Activated naive CD4-positive, alpha-beta T cell (primary cell): ENCODE measurements at places on chromosomes 4 and X.

DNA sequence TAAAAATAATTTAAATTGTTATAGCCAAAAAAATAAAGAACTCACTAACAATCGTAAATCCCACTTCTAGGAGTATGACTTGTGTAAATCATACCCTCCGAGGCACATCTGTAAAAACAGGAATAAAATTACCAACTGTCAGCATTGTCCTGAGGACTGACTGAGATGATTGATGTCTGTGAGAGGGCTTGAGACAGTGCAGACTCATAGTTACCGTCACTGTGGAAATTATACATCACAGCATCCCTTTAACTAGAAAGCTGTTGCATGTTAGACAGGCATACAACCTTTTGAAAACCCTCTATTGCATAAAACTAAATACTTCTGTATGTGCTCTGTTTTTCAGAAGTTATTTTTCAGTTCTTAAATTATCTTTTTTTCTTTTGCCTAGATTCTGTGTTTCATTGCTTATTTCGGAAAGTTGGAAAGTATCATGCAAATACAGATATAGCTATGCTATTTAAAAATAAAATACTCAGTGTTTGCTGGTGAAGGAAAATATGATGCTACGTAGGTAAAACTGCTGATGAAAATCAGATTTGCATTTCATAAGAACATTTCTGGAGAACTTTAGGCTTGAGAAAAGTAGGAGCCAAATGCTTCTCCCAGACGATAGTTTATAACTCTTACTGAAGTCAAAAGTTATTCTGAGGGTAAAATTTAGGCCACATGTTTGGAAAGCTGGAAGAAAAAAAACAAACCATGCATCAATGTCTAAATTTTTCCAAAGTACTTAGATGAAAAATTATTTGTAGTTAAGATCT lies 13.6 kb upstream of the RBPJ start:
- DNase-seq = no peak

- DNase-seq = no peak
Observed at GRCh38 chr4:68391436-68391835, 41.5 kb upstream of the YTHDC1 start.

DNA sequence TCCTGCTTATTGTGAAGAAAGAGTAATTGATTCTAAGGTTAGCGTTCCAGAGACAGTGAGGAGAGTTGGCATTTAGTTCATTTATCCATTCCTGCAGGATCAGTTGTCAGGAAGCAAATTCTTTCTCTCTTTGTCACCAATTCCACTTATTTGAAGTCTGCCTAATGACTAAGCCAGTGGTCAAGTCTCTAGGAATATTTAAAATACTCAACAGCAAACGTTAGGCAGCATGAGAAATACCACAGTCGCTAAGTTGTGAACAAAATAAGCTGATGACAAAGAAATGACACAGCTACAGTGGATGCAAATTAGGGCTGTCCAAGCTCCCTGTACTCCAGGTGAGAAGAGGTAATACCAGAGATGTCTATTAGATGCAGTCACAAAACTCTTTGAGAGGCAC lies 6.6 kb upstream of the MAGEB17 start:
- no peak for DNase-seq

GRCh38 chr4:70651864-70652506 lies 14.3 kb downstream of the JCHAIN start:
- no peak for DNase-seq

DNA sequence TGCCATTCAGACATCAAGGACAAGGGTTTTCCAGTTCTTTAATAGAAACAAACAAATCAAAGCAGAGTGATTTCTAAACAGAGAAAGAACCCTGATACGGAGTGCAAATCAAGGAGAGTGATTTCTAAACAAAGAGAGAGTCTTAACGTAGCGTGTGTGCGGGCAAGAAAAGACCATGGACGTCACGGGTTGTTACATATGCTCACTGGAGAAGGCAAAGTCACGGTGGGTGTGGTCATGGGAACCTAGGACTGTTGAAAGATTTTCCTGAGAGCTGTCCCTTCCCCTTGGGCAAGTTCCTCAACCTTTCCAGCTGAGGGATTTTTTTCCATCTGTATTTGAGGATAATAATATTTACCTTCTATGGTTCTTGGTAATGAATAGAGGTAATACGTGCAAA lies 95.0 kb upstream of the SLC34A2 start:
- no peak for DNase-seq

GRCh38 chr4:153151535-153152455 lies 52.4 kb upstream of the TRIM2 start:
- DNase-seq = no peak

- no peak for DNase-seq
Observed at GRCh38 chr4:113255628-113256027, 206.2 kb downstream of the ANK2 start.

- peak; percentile 26 for DNase-seq
Observed at GRCh38 chrX:132488819-132489577, at the start of gene MBNL3. TSS of gene MBNL3 (minus strand) at chrX:132489038. CDS start at chrX:132439611, 49,427 bp downstream.

GRCh38 chr4:14816623-14817261 lies 185.5 kb upstream of the CPEB2 start:
- DNase-seq = no peak

DNA sequence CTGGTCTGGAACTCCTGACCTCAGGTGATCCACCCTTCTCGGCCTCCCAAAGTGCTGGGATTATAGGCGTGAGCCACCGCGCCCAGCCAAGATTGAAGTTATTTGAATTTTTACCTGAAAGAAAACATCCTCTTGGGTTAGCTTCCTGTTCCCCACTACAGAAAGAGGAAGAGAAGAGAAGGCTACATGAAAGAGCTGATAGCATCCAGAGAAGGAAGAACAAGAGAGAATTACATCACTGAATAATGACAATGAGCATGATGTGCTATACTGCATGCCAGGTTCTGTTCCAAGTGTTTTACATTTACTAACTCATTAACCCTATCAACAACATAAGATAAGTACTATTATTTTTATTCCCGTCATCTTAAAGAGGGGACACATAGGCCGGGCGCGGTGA lies 11.5 kb upstream of the TBC1D1 start:
- DNase-seq = no peak

DNA sequence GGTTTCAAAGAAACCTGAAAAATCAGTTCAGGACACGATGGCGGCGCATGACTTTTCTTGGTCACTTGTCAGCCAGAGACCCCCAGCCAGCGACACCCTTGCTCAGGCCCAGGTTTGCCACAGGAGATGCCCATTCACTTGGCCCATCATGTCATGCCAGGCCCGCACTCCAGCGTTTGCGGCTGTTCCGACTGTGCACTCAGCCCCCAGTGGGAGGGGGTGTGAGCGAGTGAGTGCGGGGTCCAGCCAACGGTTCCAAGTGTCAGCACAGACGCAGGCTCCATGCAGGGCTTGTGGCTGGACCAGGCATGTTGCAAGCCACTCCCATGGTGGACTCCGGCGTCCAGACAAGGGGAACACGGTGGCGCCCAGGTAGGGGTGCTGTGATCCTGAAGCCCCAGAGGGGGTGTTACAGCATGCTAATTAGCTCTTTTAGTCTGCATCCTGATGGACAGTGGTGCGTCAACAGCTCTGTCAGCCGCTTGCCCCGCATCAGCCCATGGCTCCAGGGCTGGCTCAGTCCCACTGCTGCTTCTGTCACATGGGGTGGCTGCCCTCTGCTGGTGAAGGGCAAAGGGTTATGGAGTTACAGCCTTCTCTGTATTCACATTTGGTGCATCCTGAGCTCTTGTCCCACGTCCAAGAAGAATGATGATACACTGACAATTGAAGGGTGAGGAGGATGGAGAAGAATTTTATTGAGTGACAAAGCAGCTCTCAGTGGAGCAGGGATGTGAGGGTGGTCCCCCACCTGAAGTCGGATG lies 3.7 kb upstream of the MAEA start:
- DNase-seq = no peak

DNA sequence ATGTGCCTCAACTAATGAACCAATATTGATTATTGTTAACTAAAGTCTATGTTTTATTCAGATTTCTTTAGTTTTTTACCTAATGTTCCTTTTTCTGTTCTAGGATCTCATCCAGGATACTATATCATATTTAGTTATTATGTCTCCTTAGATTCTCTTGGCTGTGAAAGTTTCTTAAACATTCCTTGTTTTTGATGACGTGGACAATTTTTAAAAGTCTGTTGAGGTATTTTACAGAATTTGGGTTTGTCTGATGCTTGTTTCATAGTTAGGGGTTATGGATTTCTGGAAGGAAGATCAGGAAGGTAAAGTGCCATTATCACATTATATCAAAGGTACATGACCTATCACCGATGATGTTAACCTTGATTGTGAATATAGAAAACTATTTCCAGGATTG lies 18.2 kb upstream of the MCTS1 start:
- DNase-seq = no peak

DNA sequence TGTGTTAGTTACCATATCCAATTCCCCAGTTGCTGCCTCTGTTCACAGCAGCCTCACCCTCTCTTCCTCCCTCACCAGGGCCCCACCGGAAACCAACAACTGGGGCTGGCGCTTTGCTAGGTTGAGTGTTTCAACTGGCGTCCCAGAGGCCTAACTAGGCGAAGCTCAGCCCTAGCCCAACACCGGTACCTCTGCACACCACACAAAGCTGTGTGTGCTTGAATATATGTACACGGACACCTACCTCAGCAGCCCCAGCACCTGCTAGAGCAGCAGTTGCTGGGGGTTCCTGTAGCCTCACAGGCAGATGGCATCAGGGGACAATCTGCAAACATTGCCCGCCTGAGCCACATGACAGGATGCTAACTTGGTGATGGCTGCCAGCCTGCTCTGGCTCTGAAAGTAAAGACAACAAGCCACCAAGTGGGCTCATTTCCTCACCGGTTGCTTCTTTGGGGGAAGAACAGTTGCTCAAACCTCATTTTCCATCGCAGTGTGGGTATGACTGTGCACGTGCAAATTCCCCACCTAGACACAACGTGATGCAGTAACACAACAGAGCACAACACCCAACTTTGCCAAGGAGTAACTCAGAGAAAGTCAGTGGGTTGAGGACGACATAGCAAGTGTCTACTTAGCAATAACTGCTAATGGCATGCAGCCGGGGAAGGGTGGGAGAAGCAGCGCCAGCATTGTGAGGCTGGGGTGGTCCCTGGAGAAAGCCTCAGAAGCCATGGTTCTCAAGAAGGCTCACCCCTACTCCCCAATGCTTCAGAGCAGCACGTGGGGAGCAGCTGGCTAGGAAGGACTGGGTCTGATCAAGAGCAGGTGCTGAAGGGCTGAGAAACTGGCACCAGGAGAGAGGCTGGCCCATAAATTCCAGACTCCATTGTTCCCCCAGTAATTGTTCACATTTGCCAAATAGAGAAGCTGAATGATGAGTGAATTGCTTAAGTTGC lies 139.5 kb downstream of the SH3KBP1 start:
- peak; percentile 47 for DNase-seq

DNA sequence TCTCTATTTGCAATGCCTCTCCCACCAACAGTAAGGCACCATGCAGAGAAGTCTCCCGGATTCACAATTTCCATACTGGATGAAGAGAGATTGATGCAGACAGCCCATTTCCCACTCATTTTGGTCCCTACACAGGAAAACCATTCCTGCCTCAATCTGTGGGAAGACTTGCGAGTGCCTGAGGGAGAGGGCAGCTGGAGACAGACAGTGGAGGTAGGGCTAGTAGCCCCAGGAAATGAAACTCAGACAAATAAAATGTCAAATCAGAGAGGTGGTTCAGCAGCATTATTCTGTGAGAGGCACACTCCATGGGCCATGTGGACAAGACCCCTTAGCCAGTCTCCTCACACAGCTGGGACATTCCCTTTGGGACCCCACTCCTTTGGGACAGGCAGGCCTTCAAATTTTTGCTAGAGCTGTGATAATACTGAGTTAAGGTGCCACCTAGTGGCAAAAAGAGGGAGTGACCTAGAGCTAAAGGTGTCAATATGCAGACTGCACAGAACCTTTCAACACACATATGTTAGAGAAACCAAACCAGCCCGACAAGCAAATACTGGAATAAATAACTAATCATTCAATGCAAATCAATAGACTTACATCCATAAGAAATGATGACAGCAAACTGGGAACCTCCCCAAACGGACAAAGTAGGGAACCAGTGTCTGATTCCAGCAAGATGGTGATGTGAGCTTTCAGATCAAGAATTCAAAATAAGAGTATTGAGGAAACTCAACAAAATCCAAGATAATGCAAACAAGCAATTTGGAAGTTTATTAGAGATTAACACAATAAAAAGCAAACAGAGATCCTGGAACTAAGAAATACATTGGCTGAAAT lies 1865.3 kb upstream of the AGA start:
- DNase-seq = no peak

- DNase-seq = no peak
Observed at GRCh38 chr4:85610450-85610849, 135.5 kb downstream of the ARHGAP24 start.

DNA sequence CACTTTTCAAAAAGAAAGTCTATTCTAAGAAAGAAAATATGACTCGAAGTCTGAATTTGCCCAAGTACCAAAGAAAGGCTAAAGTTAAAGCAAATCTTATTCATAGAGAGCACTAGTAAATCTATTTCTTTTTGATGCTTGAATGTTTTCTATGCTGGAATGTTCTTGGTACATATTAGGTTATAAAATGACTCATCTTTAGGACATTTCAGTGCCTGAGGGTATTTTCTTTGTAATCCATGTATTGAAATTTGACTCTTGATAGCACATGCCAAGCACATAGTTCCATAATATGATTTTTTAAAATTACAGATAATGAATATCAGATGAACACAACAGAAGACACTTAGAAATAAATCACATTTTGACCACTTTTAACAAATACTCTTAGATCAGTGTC lies 232.8 kb downstream of the TRIML1 start:
- DNase-seq = no peak

GRCh38 chr4:100842856-100843255 lies 325.0 kb upstream of the EMCN start:
- DNase-seq = no peak

DNA sequence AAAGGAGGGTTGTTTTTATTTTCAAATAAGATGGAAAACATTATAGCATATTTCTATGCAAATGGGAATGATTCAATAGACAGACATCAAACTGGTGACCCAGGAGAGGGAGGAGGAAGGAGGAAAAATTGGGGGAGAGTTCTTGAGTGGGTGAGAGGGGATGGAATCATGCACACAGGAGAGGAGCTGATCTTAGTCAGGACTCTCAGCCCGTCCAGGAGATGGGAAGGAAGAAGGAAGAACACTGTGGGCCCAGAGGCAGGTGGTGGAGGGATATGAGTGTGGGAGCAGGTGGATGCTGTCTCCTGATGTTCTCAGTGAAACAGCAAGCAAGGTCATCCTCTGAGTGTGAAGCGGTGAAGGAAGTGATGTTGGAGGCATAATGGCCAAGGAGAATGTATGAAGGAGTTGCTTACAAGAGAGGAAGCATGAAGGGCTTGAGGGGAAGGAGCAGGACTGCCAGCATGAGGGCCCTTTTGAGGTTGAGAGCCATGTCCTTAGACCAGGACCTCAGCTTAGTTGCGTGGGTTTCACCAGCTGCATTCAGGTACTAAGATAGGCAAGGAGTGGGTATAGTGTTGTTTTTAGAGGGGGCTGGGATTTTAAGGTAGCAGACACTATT lies 161.7 kb upstream of the NAP1L5 start:
- no peak for DNase-seq

DNA sequence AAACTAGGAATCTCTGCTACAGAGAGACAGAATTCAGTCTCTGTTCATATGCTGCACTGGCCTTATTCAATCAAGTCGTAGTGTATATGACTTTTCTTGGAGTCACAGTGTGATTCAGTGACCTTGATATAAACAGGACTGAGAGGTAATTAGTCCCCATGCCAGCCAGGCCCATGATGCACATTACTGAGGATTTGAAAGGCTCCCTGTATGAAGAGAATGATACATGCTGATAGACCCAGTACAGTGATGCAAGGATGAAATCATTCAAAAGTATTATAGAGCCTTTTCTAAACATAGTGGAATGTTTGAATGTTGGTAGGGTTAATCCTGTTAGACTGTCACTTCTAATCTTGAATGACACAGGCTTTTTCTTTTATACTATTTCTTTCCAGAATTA lies 34.1 kb downstream of the ANXA3 start:
- no peak for DNase-seq
